Immature natural killer cell (primary cell): ENCODE measurements at places on chromosomes 16 and 17.
A peak's percentile ranks its signal among the peaks of the same experiment; 100 is the strongest.

GRCh38 chr17:77456951-77457548 lies 316.3 kb downstream of the SEC14L1 start:
- H3K4me3 ChIP-seq, result peak overlapping the region; percentile 70
- H3K27me3 ChIP-seq, result peaks cover 16% of the 10 kb centered on the region
- H3K36me3 ChIP-seq, result peaks cover 7% of the 10 kb centered on the region
- H3K4me1 ChIP-seq, result peaks cover 94% of the 10 kb centered on the region

DNA sequence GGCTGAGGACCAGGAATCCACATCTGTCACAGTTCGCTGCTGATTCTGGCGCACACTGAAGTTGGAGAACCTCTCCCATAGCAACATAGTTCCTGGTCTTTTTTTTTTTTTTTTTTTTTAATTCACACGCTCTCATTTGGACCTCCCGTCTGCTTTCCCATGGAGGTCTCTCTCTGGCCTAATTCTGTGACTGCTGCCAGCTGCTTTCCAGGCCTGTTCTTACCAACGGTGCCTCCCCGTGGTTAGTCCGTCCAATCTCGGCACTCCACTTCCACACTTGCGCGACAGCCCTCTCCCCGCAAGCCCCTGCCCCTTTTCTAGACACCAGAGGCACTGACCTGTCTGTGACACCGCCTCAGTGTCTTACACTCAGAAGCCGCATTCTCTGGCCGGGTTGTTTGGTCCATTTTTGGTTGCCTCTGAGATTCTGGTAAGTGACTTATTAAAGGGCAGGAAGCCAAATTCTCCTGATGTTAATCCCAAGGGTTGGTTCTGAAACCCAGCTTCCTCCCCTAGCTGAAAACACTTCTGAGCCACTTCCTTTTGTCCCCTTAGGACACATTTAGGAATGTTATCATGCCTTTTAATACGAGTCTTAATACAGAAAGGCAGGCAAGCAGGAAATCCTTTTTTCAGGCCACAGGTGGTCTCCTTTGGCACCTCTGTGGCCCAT lies 1.1 kb upstream of the AKTIP start:
- H3K4me1 ChIP-seq, result peaks cover 47% of the 10 kb centered on the region
- peaks cover 6% of the 10 kb centered on the region for H3K27me3 ChIP-seq
- peaks cover 1% of the 10 kb centered on the region for H3K36me3 ChIP-seq

DNA sequence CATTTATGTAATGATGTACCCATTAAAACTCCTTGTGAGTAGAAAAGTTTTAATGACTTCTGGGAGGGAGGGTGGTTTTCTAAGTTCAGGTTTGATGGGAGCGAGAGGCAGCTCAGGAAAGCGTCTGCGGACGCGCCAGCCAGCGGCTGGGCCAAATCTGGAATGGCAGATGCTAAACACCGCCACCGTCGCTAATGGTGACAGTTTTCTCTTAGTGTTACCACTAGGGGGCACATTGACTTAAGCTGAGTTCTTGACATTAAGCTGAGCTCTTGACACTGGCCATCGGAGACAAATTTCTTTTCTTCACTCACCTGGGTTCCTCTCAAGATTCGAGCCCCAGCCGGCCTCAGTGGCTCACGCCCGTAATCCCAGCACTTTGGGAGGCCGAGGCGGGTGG lies 6.7 kb downstream of the TRPV1 start:
- no peaks in the 10 kb centered on the region for H3K4me1 ChIP-seq
- DNase-seq, result peak; percentile 7
- no peak overlapping the region for H3K27ac ChIP-seq
- no peaks in the 10 kb centered on the region for H3K36me3 ChIP-seq

DNA sequence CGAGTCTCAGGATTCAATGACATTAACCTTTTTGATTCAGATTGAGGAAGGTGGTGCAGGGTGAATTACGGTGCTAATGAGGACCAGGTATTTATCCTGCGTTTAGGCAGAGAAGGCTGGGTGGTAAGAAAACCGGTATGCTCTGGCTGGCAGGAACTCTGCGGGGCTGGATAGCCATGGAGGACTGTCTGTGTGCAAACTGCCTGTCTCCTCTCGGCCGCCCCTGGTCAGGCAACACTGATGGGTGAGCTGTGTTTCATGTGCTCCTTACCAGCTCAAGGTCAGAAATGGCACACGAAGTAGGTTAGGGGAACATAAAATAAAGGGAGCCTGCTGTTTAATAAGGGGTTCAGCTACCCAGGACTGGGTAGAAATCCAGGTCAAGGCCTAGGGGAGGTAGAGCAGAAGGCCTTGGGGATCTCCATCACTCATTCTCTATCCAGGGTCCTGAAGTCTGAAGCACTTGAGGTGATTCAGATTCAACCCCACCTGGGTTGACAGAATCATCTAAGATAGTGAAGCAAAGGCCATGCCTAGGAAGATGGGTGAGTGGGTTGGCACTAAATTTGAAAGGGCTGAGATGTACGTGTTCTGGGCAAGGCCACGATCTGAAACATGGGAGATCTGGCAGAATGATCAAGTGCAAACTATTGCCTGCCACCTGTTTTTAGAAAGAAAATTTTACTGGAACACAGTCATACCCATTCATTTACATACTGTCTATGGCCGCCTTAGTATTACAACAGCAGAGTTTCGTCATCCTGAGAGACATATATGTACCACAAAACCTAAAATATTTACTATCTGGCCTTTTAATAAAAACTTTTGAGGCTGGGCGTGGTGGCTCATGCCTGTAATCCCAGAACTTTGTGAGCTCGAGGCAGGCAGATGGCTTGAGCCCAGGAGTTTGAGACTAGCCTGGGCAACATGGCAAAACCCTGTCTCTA lies 292.5 kb downstream of the XYLT1 start:
- DNase-seq, result no peak
- H3K4me1 ChIP-seq, result peaks cover 12% of the 10 kb centered on the region
- H3K36me3 ChIP-seq, result peaks cover 18% of the 10 kb centered on the region
- H3K4me3 ChIP-seq, result no peak overlapping the region
- H3K27ac ChIP-seq, result no peak overlapping the region
- H3K27me3 ChIP-seq, result peaks cover 2% of the 10 kb centered on the region

GRCh38 chr17:35257208-35257659 lies 14.4 kb downstream of the SLFN5 start:
- no peak for DNase-seq
- H3K36me3 ChIP-seq, result peaks cover 11% of the 10 kb centered on the region
- no peaks in the 10 kb centered on the region for H3K27me3 ChIP-seq
- H3K4me3 ChIP-seq, result peak overlapping the region; percentile 40
- H3K27ac ChIP-seq, result peak overlapping the region; percentile 89
- peaks cover 80% of the 10 kb centered on the region for H3K4me1 ChIP-seq

DNA sequence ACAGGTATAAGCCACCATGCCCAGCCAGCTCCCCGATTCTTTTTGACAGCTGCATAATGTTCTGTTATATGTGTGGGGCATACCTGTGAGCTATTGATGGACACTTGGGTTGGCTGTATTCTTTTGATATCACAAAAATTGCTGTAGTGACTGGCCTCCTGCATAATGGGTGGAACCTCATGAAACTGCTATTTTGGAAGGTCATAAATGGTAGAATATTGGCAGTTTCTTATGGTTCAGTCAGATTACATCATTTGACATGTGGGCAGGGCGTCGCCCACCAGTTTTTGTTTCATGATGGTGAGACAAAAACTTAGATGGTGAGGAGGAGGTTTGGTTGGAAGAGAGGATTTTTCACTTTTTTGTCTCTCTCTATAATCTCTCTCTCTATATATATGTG lies 26.7 kb upstream of the POLR3E start:
- H3K36me3 ChIP-seq, result peaks cover 34% of the 10 kb centered on the region
- no peak for DNase-seq
- H3K27ac ChIP-seq, result no peak overlapping the region
- no peaks in the 10 kb centered on the region for H3K27me3 ChIP-seq
- H3K4me1 ChIP-seq, result peaks cover 2% of the 10 kb centered on the region

GRCh38 chr16:27235055-27235937 lies 32.0 kb downstream of the KDM8 start:
- DNase-seq, result peak; percentile 88
- peaks cover 93% of the 10 kb centered on the region for H3K4me1 ChIP-seq
- H3K4me3 ChIP-seq, result peak overlapping the region; percentile 84
- H3K27me3 ChIP-seq, result peaks cover 29% of the 10 kb centered on the region

GRCh38 chr17:35912942-35913341 lies 17.6 kb downstream of the RDM1 start:
- peaks cover 74% of the 10 kb centered on the region for H3K4me1 ChIP-seq
- peak overlapping the region; percentile 43 for H3K4me3 ChIP-seq
- peak overlapping the region; percentile 73 for H3K27ac ChIP-seq
- H3K36me3 ChIP-seq, result peaks cover 45% of the 10 kb centered on the region
- DNase-seq, result no peak
